ENCODE measurements at places on chromosomes 4 and X. TPM values are rescaled to one million over a fixed set of nuclear protein-coding genes. Genes with fewer than 3 reads are reported as not detected.

LAGE3 gene
- 26.6 TPM for total RNA-seq

USO1 gene
- total RNA-seq, result 68.4 TPM

TMEM31 gene
- total RNA-seq, result not detected

MUC7 gene
- not detected for total RNA-seq

ASMT gene
- not detected for total RNA-seq

CSN1S1 gene
- not detected for total RNA-seq

SHISA3 gene
- total RNA-seq, result 5.8 TPM
